ENCODE measurements at places on chromosomes 16 and 17. TPM values are rescaled to one million over a fixed set of nuclear protein-coding genes. Genes with fewer than 3 reads are reported as not detected.

PIMREG gene
- total RNA-seq = 3.0 TPM

GRCh38 chr17:56640116-56640515 is 46.6 kb downstream of the NOG start:
- no peak for DNase-seq
- H3K27ac ChIP-seq = no peak overlapping the region
- H3K36me3 ChIP-seq = no peaks in the 10 kb centered on the region

DNA sequence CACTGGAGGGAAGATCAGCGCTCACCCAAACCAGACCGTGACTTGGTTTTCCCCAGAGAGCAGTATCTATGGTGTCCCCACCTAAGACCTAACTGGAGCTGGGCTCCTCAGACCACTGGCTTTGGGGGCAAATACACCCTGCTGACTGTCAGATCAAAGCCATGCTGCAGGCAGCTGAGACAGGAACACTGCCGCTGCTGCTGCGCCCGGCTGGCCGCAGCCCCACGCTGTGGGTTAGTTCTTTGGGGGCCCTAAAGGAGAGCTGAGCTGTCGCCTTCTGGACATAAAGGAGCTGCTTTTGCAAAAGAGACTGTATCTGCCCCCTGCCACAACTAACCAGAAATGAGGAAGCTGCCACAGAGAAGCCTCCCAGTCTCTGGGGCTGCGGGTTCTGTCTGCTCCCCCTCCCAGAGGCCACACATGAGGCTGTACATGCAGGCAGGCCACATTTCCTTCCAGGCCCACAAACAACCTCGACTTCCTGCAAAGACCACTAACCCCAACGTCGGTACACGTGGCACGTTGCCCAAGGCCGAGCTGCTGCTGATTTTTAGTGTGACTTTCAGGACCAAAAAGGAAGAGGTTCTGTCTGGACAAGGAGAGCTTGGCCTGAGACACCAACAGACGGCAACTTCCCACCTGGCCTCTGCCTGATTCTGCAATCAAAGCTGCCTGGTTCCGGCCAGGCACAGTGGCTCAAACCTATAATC is 18.2 kb upstream of the ABR start:
- no peaks in the 10 kb centered on the region for H3K27me3 ChIP-seq
- no peak overlapping the region for H3K4me3 ChIP-seq
- peak overlapping the region; percentile 75 for H3K27ac ChIP-seq
- no peaks in the 10 kb centered on the region for H3K36me3 ChIP-seq

DNA sequence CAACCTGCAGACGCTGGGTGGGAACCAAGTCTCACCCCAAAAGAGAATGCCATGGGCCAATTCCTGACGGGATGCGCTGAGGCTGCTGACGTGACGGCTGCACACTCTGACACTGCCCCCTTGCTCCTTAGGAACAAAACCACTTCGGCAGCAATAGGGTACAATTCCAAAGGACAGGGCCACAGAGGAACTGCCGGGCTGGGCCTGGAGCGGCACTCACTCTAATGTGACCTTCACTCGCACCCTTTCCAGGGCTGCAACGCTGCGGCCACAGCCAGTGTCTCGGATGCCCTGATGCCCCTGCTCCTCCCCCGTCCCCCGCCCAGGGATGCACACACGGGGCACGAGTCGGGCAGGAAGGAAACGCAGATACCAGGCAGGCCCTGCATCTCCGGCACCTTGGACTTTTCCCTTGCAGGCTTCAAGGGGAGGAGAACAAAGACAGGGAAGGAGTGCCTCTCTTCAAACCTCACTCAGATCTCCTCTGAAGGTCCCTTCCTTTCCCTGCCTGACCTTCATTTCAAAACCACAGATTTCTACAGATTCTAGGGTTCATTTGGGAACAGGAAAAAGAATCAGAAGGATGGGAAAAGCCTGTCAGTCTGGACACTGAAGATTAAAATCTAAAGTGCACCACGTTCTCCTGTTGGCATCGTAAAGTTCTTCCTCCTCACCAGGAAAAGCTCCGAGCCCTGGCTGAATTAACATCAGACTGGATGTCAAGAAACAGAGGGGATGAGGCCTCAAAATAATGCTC is 2.3 kb downstream of the PITPNA start:
- DNase-seq = no peak
- no peak overlapping the region for H3K4me3 ChIP-seq
- H3K27me3 ChIP-seq = no peaks in the 10 kb centered on the region
- peaks cover 28% of the 10 kb centered on the region for H3K4me1 ChIP-seq

DNA sequence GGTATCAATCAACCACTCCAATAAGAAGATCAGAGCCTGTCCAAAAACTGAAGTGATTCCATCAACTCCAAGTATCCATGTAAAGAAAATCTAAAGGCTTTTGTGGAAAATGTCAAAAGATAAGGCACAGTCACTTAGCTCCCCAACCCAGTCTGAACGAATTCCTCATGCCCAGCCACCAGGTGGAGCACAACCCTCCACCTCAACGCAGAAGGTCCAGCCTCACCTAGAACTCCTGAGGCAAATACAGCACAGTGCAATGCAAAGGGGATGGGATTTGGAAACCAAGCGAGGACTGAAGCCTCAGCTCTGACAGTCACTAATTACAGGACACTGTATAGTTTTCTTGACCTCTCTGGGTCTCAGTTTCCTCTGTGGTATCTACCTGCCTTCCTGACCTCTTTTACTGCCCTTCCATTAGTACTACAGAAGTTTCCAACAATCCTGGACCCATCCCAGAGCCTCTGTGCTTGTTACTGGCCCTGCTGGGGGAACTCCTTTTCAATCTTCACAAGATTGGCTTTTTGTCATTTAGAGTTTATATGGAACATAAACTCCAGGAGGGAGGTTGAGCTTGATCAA is 2.0 kb downstream of the NCBP3 start:
- peaks cover 20% of the 10 kb centered on the region for H3K36me3 ChIP-seq
- peak; percentile 12 for DNase-seq
- peaks cover 5% of the 10 kb centered on the region for H3K4me1 ChIP-seq
- H3K27me3 ChIP-seq = no peaks in the 10 kb centered on the region
- H3K4me3 ChIP-seq = no peak overlapping the region

DNA sequence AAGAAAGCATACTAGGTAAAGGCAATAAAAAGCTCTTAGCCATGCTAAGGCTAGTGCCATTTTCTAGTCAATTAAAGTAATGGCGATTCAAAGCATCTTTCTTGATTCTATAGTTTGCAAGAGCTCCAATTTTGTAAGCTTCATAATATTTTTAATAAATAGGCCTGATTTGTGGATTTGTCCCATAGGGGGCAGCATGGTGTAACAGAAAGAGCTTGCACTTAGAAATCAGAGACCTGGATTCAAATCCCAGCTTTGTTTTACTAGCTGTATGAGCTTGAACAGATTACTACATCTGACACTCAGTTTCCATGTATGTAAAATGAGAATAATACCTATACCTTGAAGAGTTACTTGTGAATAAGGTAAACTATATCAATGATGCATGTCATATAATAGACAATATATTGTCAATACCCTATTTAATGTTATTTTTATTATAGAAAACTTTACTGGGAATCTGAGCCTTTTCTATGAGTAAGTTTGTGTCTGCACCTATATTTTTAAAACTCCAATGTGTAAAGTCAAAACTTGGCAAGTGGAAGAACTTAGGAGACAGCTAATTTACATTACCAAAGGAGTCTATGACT is 93.6 kb upstream of the NOG start:
- H3K4me1 ChIP-seq = no peaks in the 10 kb centered on the region
- H3K27ac ChIP-seq = no peak overlapping the region
- DNase-seq = peak; percentile 44
- no peak overlapping the region for H3K4me3 ChIP-seq

DNA sequence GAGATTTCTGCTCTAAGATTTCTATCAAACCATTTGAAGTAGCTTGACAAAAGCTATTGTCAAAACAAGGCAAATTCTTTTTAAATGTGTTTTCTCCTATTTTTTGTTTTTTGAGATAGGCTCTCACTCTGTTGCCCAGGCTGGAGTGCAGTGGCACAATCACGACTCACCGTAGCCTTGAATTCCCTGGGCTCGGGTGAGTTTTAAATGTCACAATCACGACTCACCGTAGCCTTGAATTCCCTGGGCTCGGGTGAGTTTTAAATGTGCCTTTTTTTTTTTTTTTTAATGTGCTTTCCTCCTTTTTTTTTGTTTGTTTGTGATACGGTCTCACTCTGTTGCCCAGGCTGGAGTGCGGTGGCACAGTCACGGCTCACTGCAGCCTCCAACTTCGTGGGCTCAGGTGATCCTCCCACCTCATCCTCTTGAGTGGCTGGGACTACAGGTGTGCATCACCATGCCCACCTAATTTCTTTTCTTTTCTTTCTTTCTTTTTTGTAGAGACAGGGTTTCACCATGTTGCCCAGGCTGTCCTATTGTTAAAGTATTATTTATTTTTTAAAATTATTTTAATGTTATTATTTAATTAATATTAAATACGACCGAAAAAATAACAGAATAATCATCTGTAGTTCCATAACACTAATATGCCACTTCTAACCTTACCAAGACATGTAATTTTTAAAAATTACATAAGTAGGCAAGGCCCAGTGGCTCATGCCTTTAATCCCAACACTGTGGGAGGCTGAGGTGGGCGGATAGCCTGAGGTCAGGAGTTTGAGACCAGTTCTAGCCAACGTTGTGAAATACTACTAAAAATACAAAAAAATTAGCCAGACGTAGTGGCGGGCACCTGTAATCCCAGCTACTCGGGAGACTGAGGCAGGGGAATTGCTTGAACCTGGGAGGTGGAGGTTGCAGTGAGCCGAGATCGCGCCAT is 69.7 kb upstream of the FA2H start:
- no peaks in the 10 kb centered on the region for H3K27me3 ChIP-seq
- no peak for DNase-seq
- H3K4me3 ChIP-seq = no peak overlapping the region
- H3K27ac ChIP-seq = no peak overlapping the region
- H3K4me1 ChIP-seq = no peaks in the 10 kb centered on the region

DNA sequence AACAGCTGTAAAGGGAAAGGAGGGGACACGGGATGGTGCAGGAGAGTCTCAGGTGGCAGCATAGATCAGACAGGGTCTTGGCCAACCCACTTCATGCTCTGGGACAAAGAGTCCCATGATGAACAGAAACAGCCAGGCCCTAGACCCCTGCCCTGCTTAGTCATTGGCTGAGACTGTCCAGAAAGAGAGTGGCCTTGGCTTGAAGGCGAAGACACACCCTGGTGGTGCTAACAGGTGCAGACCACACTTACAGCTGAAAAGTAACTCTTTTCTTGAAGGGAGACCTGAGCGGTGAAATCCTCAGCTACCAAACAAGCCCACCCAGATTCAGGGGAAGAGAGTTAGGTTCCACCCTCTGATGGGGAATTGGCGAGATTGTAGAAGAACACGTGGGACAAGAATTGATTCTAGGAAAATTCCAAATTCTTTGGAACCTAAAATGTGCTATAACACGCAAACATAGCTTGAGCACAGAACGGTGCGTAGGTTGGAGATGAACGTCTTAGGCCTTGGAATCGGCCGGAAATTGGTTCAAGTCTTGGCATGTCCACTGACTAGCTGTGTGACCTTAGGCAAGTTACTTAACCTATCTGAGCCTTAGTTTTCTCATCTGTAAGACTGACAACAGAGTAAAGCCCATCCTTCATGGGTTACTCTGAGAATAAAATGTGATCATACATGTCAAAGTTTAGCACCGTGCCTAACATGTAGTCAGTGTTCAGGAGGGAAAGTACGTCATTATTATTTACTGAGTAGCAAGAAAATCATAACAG is 12.5 kb upstream of the MLYCD start:
- no peaks in the 10 kb centered on the region for H3K36me3 ChIP-seq
- H3K27me3 ChIP-seq = no peaks in the 10 kb centered on the region
- no peak for DNase-seq

- peaks cover 14% of the 10 kb centered on the region for H3K4me1 ChIP-seq
- peaks cover 5% of the 10 kb centered on the region for H3K36me3 ChIP-seq
- H3K27ac ChIP-seq = no peak overlapping the region
- no peaks in the 10 kb centered on the region for H3K27me3 ChIP-seq
- DNase-seq = no peak
- H3K4me3 ChIP-seq = no peak overlapping the region
Measured at GRCh38 chr17:7839190-7839875, 5.3 kb downstream of the KDM6B start.

SRRM2 gene
- total RNA-seq = 316 TPM

GRCh38 chr17:79393358-79394052 is 217.3 kb downstream of the RBFOX3 start:
- H3K27ac ChIP-seq = no peak overlapping the region
- H3K4me1 ChIP-seq = no peaks in the 10 kb centered on the region
- peaks cover 38% of the 10 kb centered on the region for H3K27me3 ChIP-seq
- DNase-seq = peak; percentile 77

CLEC18B gene
- 1.9 TPM for total RNA-seq

OR1A1 gene
- total RNA-seq = not detected

DNA sequence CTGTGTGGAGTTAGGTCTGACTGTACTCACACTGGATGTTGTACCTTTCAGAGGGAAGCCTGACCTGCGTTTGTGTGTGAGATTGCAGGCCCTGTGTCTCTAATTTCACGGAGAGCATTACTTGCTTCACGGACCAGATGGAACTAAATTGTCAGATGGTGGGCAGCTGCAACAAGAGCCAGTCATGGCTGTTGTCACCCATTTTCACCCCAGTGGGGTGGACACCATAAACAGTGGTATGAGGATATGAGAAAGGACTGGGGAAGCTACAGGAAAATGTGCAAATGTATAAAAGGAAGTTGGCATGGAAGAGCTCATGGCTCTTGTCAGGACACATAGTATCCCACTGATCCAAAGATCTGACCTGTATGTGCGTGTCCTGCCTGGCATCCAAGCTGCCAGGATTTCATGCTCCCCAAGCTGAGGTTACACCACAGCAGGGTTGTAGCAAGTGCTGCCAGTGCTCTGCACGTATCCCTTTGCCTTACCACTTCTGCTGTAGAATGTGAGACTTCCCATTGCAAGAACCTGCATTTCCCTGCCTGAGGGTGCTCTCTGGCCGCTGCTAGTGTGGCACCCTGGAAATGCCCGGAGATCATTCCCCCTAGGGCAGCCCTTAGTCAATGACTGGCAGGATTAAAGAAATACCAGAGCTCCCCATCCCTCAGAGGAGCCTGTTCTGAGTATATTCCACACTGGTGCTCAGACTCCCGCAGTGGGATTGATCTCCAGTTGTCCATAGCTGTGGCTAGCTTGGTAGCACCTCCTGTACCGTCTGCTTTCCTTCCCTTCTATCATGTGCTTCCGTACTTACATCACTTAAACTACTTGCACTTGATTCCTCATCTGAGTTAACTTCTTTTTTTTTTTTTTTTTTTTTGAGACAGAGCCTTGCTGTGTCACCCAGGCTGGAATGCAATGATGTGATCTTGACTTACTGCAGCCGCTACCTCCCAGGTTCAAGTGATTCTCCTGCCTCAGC is 70.4 kb upstream of the TANC2 start:
- H3K4me1 ChIP-seq = no peaks in the 10 kb centered on the region
- H3K36me3 ChIP-seq = no peaks in the 10 kb centered on the region
- H3K4me3 ChIP-seq = no peak overlapping the region
- DNase-seq = no peak
- H3K27me3 ChIP-seq = no peaks in the 10 kb centered on the region

GGT6 gene
- 12.3 TPM for total RNA-seq

Measured in lung (tissue), 17 donors.